ENCODE measurements at places on chromosomes 2 and 18.

DNA sequence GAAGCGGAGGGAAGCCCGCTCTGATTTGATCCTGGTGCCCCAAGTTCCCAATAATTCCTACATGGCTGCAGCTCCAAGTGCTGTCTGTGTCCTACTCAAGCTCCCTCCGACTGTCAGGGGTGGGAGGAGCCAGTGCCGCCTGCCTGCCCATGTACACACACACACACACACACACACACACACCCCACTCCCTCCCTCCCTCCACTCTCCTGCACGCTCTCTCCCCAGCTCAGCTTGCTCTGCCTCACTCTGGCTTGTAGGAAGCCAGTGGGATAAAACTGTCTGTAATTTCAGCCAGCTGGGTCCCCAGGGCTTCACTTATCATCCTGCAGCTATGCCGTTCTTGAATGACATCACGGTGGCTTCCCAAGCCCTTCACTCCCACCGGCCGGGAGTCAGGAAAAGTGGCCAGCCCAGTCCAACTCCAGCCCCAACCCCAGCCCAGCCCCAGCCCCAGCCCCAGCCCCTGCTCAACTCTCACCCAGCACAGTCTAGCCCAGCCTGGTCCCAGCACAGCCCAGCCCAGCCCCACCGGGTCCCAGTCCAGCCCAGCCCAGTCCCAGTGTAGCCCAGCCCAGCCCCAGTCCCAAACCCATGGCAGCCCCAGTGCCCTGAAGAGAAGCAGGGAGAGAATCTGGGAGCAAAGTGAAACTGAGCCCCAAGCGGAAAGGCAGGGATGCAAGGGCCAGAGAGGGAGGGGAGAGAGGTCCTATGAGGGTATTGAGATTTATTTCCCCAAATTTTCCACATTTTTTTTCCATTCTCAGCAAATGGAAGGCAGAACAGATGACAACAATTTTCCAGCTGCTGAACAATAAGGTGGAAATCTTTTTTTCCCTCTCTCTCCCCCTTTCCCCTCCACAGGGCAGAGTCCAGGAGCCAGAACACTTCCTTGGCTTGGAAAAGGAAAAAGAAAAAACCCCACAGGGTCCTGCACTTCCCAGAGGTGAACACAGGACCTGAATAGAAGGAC lies 144.0 kb downstream of the TNS1 start:
- DNase-seq: peak; percentile 100

DNA sequence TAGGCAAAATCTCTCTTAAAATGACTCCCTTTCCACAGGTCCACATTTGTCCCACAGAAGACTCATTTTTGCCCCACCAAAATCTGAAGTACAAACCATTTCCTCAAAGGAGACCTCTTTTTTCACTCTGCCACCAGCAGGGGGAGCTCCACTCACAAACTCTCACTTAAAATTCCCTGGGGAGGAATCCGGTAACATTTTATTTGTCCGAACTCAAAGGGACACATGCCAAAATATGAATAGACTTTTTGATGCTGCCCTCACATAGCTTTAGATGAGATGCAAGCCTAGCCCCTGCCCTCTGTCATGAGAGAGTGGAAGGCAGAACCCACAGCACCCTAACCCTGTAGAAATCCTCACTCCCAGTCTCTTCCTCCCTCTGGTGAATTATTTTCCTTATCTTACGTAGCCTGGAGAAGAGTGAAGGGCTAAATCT lies 57.1 kb downstream of the RMDN2 start:
- peak; percentile 81 for DNase-seq

DNA sequence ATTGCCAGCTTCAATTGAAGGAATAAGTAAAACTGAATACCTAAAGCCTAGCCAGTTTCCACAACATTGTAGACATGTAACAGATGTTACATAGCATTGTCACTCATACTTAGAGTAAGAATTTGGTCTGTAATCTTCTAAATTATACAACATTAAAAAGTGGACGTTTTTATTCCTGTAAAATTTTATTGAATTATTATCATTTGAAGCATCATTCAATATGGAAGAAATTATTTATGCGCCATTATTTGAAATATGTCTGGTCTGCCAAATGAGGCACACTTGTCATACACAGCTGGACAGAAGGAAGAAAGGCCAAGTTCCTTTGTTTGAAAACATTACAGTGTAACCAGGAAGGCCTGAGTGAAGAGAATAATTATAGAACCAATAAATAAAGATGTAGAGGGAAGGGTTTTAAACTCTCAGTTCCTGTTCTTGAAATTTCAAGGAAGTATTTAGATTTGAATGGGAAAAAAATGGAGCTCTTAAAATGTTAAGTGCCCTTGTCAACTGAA lies 575.5 kb downstream of the LRRTM4 start:
- no peak for DNase-seq

DNA sequence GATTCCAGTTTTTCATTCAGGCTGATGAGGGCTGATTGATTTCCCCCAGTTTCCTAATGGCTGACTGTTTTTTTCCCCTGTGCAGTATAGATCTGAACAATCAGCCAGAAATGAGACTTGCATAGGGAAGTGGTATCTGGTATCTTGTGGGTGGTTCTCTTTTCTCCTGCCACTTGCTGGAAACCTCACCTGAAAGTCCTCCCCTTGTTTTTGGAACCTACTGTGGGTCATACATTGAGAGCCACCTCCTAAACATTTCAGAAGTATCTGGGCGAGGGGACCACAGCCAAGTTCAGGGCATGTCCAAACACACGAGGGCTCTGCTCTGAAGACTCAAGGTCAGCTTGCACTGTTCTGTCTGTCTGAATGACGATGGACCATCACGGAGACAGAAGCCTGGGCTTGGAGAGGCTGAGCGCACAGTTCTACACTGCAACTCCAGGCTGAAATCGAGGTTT lies 19.3 kb downstream of the ALPK2 start:
- DNase-seq: no peak

- no peak for DNase-seq
These were observed 75.6 kb downstream of the MAPRE2 start for GRCh38 chr18:35116784-35117318.

- peak; percentile 87 for DNase-seq
These were observed 776 bp upstream of the SPEG start for GRCh38 chr2:219433666-219434467.

- DNase-seq: no peak
These were observed 218.6 kb downstream of the IRS1 start for GRCh38 chr2:226581004-226581403.

- DNase-seq: no peak
These were observed 144.8 kb downstream of the SUCLG1 start for GRCh38 chr2:84314250-84314649.

- DNase-seq: no peak
These were observed 486.3 kb downstream of the ARHGAP15 start for GRCh38 chr2:143615562-143615961.

- no peak for DNase-seq
These were observed 15.2 kb downstream of the CYB5A start for GRCh38 chr18:74276609-74277008.

GRCh38 chr2:69010437-69011194 lies 2.4 kb upstream of the ANTXR1 start:
- DNase-seq: no peak

GRCh38 chr2:232632229-232632903 lies 1.0 kb upstream of the EFHD1 start:
- no peak for DNase-seq

DNA sequence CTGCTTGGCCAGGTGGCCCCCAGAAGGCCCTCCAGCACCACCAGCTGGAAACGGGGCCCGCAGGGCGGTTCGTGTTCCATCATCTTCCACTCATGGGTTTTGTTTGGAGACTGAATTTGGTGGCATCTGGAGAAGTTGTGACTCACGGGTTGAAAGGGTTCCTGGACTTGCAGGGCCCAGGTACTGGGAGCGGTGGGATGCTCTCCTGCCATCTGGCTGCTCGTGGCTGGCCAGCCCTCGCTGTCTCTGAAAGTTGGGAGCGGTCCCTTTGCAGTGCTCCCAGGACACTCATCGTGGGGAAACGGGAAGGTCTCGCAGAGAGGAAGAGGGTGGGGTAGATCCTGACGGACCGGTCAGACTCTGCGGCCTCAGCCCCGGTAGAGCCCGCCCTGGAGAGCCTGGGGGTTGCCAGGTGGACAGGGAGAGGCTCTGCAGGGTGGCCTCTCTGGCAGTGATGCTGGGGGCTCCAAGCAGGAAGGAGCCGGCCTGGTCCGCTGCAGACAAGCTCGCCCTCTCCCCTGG lies 47.5 kb downstream of the TWIST2 start:
- no peak for DNase-seq

DNA sequence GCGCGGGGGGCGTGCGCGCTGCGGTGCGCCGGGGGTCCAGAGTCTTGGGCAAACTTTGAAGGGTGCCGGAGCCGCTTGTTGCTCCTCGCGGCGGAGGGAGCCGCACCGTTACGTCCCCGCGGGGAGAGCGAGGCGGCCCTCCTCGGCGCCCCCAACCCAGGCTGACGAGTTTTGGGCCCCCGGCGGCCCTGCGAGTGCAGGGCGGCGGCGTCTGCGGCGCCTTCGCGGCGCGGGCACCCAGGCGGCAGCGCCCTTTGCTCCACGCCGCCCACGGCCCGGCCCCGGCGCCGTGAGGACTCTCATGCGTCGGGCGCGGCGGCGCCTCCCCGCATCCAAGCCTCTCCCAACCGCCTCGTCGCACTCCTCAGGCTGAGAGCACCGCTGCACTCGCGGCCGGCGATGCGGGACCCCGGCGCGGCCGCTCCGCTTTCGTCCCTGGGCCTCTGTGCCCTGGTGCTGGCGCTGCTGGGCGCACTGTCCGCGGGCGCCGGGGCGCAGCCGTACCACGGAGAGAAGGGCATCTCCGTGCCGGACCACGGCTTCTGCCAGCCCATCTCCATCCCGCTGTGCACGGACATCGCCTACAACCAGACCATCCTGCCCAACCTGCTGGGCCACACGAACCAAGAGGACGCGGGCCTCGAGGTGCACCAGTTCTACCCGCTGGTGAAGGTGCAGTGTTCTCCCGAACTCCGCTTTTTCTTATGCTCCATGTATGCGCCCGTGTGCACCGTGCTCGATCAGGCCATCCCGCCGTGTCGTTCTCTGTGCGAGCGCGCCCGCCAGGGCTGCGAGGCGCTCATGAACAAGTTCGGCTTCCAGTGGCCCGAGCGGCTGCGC lies 814 bp downstream of the FZD7 start:
- peak; percentile 35 for DNase-seq

- DNase-seq: peak; percentile 89
These were observed 46.2 kb downstream of the CAB39 start for GRCh38 chr2:230758566-230759480.

- DNase-seq: peak; percentile 68
These were observed 214.6 kb downstream of the TRIB2 start for GRCh38 chr2:12931186-12931844.

DNA sequence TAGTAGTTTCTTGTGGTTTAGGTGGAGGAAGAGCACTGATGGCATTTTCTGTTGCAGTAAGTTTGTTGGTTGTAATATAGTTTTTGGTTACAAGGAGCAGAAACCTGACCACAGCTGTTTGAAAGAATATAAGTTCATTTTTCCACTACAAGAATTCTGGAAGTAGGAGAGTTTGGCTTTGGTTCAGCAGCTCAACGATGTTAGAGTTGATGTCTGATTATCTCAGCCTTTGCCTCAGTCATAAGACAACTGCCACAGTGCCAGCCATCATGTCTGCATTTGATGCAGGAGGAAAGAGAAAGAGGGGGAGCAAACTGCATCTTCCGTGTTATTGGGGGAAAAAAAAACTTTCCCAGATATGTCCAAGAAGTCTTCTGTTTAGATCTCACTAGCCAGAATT lies 119.1 kb downstream of the LYPD1 start:
- DNase-seq: peak; percentile 37

DNA sequence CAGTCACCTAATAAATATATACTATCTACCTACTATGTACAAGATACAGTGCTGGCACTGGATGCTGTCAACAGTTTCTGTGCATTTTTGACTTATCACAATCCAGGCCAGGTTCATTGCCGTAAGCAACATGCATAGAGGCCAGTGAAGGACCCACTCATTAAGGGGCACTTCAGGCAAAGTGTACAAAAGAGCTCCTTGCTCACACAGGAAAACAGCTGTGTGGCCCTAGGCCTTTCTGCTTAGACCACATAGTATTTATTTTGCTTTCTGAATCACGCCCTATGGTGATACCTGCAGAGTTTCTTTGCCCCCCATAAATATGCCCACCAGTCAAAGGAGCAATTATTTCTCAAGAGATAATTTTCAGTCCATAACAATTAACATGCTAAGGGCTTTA lies 39.6 kb upstream of the STAT4 start:
- no peak for DNase-seq

DNA sequence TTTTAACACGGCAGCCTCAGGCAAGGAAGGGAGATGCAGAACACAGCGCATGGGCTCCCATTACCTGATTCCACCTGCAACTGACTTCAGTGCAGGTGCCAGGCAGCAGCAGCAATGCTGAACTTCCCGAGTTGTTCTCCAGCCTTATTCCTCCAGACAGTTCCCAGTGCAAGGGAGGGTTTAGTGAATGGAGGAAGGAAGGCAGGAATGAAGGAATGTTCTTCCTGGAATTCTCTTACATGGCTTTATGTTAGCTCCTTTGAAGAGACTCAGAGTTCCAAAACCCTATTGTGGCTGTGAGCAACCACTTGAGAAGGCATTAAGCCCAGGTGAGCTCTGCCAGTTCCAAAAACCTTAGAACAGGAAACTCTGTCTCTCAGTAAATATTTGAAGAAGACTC lies 45.5 kb downstream of the SERPINB7 start:
- no peak for DNase-seq

DNA sequence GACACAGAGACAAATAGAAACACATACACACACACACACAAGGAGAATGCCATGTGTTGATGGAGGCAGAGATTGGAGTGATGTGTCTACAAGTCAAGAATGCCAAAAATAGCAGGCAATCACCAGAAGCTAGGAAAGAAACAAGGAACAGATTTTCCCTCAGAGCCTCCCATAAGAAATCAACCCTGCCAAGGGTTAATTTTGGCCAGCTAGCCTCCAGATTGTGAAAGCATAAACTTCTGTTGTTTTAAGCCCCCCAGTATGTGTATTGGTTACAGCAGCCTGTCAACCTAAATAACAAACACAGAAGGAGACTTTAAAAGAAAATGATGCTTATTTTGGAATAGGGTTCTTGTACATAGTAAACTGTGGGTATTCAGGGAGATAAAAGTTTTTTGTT lies 5.6 kb upstream of the STK39 start:
- no peak for DNase-seq

- peak; percentile 61 for DNase-seq
These were observed 388 bp downstream of the DTNA start for GRCh38 chr18:34710458-34710914.

DNA sequence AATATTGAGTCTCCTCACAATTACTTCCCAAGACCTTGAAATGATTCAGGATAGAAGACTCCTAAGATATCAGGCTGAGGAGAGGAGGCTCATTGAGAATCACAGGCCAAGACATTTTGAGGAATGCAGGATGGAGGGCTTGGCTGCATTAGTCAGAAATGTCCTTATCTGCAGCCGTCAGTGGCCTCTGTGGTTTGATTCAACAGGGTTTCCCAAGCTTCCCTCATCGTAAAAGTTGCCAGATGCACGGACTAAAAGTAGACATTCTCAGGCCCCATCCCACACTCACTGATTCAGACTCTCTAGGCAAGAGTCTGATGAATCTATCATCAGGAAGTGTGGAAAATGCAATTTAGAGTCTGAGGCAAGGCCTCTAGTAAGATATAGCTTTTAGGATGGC lies 34.0 kb upstream of the TMEM178A start:
- DNase-seq: peak; percentile 87

- DNase-seq: no peak
These were observed 35.1 kb downstream of the NLRC4 start for GRCh38 chr2:32229635-32230034.

- DNase-seq: no peak
These were observed 175.5 kb downstream of the ZNF407 start for GRCh38 chr18:74773171-74773624.
